T-cell (primary cell): ENCODE measurements at places on chromosomes 3 and 15.

DNA sequence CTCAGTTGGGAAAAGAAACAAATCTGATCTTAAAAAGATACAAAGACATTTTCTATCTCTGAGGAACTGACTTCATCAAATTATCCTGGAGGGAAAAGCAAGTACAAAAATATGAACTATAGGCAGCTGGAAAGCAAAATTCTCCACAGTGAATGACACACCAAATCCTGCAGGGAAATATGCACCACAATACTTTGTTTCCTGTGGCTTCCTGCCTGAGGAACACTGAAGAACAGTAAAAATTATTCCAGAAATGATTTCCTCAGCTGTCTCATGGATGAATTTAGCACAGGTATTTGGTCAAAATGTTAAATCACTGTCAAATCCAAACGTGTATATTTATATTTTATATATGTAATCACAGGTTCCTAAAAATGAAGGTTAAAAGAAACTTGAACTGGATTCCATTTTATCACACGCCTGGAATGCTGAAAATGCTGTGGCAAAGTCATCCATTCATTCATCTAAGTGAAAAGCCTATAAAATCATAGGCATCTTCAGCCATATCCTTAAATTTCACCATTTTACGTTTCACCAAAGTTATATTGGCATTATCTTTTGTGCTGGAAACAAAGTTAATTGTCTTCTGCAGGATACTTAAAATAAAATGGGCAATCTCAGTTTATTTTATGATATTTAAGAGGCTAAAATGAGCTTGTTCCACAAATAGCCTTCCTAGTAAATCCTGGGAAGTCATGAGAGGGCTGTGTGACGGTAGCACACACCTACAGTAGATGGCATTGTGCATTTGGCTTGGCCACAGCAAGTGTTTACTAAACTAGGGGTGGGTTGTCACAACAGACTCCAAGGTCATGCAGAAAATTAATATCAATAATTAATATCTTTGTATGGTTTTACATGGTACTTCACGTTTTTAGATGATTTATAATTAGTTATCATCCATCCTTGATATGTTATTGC is 19.3 kb upstream of the TSC22D2 start:
- no peak for DNase-seq

- DNase-seq = no peak
These were observed 206.9 kb downstream of the KLHL25 start for GRCh38 chr15:85587707-85588411.

- no peak for DNase-seq
These were observed 16.8 kb upstream of the PLA2G4E start for GRCh38 chr15:42037656-42038055.

GRCh38 chr15:40770147-40770721 is 454 bp downstream of the C15orf62 start:
- no peak for DNase-seq

- DNase-seq = no peak
These were observed 40.1 kb upstream of the MTMR10 start for GRCh38 chr15:31031471-31032067.

- DNase-seq = no peak
These were observed 59.3 kb upstream of the RPL35A start for GRCh38 chr3:197890693-197891092.

DNA sequence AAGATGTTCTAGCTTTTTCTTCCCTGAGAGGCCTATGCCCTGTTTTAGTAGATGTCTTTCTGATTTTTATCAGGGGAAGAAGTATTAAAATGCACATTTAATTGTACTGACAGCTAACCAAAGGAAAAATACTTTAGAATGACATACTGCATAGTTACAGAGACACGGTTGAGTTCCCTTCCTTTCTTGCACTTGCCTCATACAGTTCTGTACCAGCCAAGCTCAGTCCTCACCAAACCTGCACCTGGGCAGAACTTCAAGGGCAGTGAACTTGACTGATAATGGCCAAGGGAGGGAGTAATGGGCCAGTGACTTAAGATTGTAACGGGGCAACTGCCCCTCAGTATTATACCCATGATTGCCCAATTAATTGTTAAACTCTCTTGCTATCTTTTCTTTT is 34.1 kb upstream of the RASGRP1 start:
- DNase-seq = no peak

- no peak for DNase-seq
These were observed 357.4 kb downstream of the TBL1XR1 start for GRCh38 chr3:176839901-176840300.

DNA sequence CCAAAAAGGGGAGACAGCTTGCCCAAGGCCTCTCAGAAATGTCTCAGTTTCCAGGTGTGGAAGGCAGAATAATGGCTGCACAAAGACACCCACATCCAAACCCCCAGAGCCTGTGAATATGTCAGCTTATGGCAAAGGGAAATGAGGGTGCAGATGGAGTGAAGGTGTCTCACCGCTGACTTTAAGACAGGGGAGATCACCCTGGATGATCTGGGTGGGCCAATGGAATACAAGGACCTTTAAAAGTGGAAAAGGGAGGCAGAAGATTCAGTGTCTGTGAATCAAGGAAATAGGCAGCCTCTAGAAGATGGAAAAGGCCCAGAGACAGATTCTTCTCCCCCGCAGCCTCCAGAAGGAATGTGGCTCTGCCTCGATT is 48.8 kb upstream of the ATP2B2 start:
- DNase-seq = no peak

DNA sequence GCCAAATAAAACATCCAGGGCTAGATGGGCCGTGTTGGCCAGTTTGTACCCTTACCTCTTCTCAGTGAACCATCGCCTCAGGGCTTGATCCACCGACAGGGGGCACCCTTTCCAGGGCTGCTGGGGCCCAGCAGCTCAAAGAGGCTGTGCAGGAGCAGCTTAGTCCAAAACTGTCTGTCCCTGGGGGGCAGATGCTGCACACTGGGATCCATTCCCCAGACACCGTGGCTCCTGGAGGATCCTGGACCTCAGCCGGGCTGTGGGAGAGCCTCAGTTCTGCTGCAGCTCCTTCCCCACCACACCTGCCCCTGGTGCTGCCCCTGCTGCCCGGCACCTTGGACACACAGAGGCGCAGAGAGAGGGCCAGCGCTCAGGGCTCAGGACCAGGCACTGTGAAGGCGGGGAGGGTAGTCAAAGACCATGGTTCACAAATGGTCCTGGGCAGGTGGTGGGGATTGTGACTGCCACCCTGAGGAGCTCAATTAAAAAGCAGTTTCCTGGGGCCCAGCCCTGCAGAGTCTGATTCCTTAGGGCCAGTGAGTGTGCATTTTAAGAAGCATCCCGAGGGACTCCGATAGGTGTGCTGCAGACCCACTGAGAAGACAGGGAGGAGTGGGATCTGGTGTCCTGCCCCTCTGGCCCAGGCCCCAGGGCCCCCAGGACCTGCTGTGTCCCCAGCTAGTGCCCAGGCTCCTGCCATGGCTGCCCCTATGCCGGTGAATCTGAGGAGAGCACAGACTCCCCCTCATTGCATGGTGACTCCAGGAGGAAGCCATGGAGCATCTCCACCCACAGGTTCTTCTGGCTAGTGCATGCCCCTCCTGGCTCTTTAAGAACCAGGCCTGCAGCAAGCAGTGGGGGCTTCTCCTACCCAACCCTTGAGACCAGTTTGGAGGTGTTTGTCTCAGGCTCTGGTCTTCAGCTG is 86.5 kb upstream of the PRR20G start:
- no peak for DNase-seq

DNA sequence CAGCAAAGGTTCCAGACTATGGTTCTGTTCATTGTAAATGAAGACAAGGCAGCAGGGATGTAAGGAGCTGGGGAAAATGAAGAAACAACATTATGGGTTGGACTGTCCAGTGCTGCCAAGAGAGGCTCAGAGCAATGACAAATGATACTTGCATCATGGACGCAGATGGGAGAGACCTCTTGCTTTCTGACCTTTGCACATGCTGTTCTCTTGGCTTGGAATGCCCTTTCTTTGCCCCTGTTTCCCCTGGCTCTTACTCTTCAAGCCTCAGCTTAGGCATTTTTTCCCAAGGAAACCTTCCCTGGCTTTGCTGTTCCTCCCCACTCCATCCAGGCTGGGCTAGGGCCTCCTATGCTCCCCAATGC is 59.9 kb upstream of the RAD18 start:
- DNase-seq = no peak

DNA sequence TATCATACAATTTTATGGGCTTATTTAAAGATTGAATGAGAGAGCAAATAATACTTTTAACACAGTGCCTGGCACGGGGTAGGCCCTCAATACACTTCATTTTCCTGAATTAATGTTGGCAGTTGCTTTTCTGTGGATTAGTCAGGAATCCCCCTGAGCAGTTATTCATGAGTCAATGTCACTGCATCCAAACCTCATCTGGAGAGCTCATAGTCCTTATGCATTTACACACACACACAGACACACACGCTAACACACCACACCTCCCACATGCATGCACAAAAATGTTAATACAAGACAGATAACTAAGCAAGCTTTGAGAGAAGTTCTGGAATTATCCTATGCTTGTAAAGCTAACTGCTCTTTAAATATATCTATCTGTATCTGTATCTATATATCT is 34.0 kb upstream of the TNFAIP8L3 start:
- DNase-seq = no peak

GRCh38 chr15:98896002-98896721 is 111.4 kb downstream of the PGPEP1L start:
- DNase-seq = no peak

DNA sequence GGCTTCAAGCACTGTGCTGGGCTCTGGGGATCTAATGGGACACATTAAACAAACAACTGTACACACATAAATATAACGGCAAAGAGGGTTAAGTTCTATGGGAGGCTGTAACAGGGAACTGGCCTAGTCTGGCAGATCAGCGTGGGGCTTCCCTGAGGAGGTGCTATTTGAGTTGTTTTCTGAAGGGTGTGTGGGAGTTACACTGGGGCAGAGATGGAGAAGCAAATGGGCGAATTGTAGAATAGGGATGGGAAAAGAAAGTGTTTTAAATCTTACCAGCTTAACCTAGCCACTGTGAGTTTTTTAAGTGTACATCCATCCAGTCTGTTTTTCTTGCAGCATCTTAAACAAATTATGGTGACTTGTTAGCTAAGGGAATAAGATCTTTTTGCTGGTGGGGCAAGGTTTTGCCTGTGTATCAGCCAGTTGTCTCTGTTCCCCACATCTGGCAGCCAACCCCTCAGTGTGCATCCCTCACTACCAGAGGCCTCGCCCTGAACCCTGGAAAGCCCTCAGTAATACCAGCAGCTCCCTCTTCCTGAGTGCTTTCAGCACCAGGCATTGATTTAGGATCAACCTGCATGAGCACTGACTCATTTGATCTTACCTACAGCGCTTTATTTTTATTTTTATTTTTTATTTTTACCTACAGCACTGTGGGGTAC is 10.9 kb upstream of the IL16 start:
- DNase-seq = no peak

GRCh38 chr3:43369404-43370292 is 83.3 kb downstream of the SNRK start:
- DNase-seq = no peak

DNA sequence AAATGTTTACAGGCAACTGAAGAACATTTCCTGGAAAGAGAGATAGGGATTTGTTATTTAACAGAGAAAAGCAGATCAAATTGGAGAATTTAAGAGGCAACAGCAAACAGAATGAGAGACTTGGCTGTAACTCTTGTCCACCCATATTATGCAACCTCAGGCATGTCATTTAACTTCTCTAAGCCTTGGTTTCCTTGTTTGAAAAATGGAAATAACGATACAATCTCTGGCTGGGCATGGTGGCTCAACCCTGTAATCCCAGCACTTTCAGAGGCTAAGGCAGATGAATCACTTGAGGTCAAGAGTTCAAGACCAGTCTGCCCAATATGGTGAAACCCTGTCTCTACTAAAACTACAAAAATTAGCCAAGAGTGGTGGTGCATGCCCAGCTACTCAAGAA is 23.7 kb downstream of the ARRDC4 start:
- no peak for DNase-seq

DNA sequence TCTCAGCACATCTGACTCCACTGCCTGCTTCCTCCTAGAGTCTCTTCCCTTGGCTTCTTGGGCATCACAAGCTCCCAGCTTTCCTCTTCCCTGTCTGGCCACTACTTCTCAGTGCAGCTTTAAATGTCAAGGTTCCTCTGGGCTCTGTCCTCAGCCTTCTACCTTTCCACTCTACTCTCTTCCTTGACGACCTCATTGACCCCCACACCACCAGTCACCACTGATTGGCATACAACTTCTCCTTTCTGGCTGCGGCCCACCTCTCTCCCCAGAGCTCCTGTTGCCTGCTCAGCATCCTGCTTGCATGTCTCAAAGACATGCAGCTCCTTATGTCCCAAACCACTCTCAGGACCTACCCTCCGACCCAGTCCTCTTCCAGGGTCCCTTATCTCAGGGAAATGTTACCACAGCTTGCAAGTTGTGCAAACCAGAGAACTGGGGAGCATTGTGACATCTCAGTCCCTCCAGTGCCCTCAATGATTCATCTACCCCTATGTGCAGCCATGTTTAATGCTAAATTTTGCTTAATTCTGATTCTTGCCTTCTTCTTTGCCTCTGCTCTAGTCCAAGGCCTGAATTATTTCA is 49.9 kb downstream of the TRPM1 start:
- no peak for DNase-seq

DNA sequence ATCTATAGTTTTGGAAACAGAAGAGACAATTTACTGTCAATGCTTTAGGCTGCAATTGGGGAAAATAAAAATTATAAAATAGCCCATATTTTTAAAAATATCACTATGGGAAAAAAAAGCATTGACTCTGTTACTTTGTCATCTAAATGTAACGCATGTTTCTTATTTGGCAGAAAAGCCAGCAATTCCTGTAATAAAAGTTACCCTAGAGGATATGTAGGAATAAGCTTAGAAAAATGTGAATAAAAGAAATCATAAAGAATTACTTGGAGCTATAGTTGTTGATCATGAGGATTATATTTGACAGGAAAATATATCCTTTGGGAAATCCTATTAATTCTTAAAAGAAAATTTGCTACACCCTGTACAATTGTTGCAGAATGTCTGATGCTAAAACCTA is 515.4 kb upstream of the IL12A start:
- DNase-seq = no peak

DNA sequence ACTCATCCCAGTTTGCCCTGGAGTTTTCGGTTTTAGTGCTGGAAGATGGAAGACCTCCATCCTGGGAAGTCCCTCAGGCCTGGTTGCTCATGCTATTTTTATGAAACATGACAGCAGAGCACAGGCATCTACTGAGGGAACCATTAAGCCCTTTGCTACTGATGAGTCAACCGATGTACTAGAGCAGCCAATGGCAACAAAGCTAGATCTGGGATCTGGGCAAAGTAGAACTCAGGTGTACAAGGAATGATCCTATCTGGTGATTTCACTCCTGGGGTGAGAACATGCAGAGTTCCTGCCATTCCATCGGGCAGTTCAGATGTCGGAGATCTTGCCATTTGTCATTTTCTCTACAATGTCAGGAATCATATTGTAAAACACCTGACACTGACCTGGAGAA is 166.2 kb upstream of the NSMCE3 start:
- no peak for DNase-seq
